ENCODE measurements at places on chromosomes 1 and 21.

- peak; percentile 22 for DNase-seq
Observed at GRCh38 chr21:41630249-41630648, 122.3 kb upstream of the TMPRSS2 start.

DNA sequence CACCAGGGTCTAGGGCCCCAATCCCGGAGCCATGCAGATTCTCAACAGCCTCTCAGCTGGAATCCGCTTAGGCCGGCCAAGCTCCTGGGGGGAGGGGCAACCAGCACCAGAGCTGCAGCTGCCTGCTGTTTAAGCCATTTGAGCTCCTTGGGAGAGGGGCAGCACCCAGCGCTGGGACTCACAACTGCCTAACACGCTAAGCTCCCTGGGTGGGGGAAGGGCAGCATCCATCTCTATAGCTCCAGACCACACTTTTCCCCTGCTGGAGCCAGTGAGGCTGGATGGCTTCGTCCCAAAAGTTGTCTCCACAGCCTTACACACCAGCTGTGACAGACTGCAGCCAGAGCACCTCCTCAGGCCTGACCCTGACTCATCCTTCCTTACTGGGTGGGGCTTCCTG is 6.9 kb upstream of the PTGFR start:
- no peak for DNase-seq

- no peak for DNase-seq
Observed at GRCh38 chr21:34933609-34934335, 115.3 kb downstream of the RUNX1 start.

DNA sequence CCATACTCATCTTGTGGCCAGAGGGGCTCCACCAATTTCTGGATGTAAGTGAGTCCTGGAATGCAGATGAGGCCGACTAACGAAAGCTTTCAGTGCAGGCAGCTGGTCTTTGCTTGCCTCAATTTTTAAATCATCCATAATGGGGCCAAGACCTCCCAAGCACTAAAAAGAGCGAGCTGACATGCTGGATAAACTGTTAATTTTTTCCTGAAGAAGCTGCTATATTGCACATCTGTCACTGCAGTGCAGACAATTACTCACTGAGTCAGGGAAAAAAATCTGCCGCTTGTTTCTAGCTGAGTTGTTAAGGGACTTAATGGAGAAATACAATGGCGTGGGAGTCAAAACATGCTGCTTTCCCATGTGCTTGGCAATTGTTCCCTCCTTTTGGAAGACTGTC is 205.5 kb downstream of the GPATCH2 start:
- DNase-seq = no peak

GRCh38 chr1:21292503-21292983 is 2.3 kb upstream of the ECE1 start:
- no peak for DNase-seq

DNA sequence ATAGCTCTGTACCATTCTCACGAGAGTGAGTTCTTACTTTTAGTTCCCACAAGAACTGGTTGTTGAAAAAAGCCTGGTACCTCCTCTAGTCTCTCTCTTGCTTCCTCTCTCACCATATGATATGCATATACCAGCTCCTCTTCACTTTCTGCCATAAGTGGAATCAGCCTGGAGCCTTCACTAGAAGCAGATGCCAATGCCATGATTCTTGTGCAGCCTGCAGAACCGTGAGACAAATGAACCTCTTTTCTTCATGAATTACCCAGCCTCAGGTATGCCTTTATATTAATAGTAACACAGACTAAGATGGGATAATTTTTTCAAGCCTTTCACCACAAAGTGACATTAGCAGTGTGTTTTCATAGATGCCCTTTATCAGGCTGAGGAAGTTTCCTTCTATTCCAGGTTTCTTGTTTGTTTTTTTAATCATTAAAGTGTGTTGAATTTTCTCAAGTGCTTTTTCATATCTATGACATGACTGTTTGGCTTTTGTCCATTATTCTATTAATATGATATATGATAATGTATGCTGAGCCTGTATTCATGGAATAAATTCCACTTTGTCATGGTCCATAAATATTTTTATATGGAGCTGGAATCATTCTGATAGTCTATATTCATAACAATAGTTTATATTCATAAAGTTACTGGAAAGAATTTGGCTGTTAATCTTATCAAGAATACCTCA is 40.7 kb upstream of the C1orf185 start:
- no peak for DNase-seq

- peak; percentile 83 for DNase-seq
Observed at GRCh38 chr1:38005195-38006007, at the start of gene FHL3. TSS of gene FHL3 (minus strand) at chr1:38005514. CDS start at chr1:37999412, 6,102 bp downstream.

DNA sequence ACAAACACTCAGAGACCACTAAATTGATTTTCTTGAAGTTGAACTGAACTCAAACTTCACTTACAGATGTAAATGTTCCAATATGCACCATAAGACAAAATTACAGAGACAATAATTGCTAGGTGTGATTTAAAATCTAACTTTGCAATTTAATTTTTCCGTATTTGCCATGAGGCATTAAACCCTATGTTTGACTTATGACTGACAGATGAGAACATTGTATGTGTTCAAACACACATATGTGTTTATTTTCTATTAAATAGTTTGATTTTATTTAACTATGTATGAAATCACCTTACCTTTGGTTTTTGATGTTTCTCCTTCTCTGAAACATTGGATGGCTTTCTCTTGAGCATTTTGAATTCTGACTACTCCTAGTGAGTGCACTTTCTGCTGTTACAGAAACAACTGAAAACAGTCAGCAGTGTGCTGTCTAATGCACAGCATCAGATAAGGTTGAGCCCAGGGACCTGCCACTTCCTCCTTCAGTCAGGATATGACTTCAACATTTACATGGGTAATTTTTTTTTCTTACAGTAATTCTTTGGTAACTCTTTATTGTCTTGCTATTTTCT is at the start of gene SAMSN1:
Gene SAMSN1 (minus strand): TSS at position 410 of the 575 bp plus-strand sequence. CDS start 54 bp downstream, at position 356.
- DNase-seq = no peak

DNA sequence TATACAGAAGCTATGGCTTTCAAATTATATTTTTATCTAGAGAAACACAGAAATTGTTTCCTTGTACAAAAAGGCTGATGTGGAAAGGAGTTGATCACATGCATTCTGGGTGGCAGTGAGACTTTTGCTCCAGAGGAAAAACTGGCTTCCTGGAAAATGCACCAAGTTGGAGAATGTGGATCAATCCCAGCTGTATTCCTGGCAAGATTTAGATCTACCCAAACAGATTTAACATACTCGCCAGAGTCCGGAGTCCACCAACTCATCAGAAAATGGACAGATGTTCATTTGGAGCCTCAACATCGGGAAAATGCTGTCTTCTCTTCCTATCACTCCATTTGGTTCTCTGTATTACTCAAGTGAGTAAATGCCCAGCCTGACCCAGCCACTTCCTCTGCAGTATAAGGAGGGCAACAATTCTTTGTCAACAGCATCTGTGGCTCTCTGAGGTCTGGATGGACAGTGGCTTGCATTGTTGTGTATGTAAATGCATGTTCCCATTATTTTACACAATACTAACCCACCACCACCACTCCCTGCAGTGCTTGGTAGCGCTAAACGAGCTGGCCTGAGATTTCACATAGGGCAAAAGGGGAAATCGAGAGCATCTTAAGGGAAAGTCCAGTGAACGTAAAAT is 226.2 kb upstream of the IRF2BP2 start:
- no peak for DNase-seq

DNA sequence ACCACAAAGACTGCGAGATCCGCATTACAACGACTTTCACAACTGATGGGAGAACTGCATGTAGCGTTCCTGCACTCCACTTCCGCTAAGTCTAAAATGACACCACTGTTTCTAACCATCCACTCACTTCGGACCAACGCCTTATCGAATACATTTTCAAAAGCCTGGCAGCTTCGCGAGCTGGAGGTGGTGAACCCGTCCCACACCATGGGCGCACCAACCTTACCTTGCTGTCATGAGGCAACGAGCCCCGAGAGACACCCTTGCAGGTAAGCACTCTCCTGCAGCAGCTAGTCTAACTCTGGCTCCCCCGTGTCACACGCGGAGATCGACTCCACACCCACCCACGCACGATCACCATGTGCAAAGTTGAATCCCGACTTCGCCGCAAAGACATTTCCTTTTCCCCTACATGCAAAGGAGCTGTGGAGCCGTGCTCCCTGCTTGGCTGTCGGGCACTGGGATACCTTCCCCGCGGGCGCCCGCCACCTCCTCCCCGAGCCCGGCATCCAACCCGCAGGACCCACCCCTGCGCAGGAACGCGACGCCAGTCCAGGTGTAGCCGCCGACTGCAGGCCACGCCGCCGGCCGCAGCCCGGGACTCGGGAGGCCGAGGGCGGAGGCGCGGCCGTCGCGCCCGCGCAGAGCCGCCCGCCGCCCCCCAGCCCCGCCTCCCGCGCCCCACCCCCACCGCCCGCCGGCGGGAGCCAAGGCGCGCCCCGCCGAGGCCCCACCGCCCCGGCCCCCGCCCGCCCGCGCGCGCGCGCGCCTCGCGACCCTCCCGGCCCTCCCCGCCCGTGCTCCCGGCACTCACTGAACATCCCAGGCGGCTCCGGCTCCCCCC is 629 bp downstream of the TAF5L start:
- peak; percentile 28 for DNase-seq

DNA sequence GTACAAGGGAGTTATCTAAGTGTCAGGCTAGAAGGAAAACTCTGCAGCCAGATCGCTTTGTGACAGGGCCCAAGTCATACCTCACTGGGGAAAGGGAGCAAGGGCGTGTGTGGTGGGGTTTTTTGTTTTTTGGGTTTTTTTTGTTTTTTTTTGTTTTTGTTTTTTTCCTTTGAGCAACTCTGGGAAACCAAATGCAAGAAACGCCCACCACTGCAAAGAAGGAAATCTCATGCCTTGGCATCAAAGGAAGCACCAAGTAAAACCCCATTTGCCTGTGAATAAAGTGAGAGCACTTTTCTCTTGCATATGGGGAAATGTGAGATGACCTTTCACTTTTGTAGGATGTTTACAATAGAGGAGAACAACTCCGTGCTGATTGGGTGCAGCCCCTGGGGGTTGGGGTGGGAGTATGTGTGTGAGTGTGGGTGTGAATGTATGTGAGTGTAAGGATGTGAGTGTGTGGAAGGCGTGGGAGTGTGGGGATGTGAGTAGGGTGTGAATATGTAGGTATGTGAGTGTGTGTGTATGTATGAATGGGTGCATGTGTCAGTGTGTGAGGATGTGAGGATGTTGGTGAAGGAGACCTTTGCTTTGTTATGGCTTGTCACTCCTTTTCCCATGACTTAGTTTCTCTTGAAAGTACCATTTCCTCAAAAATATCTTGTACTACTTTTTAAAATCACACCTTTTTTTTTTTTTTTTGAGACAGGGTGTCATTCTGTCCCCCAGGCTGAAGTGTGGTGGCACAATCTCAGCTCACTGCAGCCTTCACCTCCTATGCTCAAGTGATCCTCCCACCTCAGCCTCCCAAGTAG is 34.6 kb downstream of the IL12RB2 start:
- DNase-seq = no peak

DNA sequence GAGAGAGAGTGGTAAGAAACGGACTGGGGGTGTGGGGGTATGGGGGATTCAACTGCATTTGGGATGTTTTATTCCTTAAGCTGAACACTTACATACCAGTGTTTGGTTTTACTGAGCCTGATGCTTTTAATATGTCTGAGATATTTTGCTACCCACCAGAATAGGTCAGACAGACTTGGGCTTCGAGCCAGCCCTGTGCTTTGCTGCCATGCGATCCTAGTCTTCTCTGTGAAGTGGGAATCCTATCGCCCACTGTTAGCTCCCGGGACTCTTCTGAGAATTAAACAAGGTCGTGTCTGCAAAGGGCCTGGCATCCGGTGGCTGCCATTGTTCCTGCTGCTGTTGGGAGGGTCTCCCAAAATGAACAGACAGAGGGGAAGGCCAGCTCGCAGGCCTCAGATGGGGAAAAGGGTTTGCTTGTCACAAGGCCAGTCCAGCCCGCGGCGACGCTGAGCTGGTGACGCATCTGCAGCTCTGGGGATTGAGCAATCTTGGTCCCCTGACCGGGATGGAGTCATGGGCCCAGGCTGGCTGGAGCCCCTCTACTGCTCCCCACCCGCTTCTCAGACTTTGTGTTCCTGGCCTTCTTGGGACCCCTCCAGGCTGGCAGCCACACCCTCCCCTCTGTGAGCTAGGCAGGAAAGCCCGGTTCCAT is 26.9 kb upstream of the ECE1 start:
- DNase-seq = peak; percentile 89

DNA sequence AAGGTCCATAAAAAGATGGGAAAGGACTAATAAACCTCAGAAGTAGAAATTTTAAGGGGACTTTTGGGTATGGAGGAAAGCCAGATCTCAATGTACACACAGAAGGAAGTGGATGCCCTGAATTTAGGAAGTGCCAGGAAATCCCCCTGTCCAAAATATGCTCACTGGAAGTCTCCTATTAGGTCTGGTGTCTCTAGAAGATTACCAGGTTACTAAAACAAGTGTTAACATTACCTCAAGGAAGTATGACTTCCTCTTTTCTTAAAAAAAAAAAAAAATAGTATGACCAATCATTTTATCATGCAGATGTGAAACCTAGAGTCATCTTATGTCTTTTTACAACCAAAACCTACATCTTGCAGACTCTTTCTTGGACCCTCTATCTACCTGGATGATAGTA is 30.7 kb downstream of the CD58 start:
- DNase-seq = no peak

GRCh38 chr1:176445402-176445801 is 17.6 kb upstream of the PAPPA2 start:
- DNase-seq = no peak

DNA sequence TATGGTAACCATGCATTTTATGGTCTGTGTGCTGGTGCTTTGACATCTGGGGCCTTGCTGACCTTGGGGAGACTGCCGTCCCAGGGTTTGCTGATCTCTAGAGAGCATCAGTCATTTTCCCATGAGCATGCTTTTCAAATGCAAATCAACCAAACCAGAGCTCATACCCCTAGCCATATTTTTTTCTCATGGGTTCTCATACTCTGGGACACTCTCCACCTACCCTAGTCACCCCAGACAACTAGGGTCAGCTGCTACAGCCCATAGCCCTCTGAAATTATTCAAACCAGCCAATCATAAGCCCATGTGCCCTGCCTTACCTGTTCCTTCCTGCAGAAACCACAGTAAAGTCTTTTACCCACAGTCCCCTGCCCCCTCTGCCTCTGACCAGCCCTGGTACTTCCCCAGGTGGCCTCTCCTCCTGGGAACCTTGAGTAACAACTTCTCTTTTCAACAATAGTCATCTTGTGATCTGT is 132.0 kb downstream of the MAP3K21 start:
- DNase-seq = no peak

Data from uterus (tissue), 4 donors.